ENCODE measurements at places on chromosomes 7 and 10.

- DNase-seq = no peak
Measured at GRCh38 chr10:71343392-71343773, 24.3 kb downstream of the SLC29A3 start.

- no peak for DNase-seq
Measured at GRCh38 chr7:151435971-151436370, 4.0 kb downstream of the CRYGN start.

- no peak for DNase-seq
Measured at GRCh38 chr7:139991269-139991666, 71.5 kb downstream of the PARP12 start.

DNA sequence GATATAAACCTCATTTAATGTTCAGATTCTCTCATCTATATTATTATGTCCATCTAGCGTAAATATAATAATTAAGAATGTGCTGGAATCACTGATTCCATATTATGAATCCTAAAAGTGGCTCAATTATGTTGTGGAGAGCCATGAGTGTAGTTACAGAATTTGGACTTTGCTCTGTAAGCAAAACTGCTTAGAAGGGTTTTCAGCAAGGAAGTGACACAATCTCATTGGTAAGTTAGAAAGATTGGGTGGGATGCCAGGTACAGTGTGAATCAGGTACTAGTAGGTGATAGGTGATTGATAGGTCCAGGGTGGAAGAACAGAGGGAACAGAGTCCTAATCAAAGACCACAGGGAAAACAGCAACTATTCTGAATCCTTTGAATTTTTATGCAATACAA lies 74.9 kb upstream of the ABLIM1 start:
- DNase-seq = no peak

GRCh38 chr10:130244031-130244927 lies 108.1 kb downstream of the GLRX3 start:
- DNase-seq = no peak

- DNase-seq = no peak
Measured at GRCh38 chr10:124356701-124357560, 61.8 kb downstream of the OAT start.

- DNase-seq = no peak
Measured at GRCh38 chr7:33921216-33921938, 16.0 kb downstream of the BMPER start.

DNA sequence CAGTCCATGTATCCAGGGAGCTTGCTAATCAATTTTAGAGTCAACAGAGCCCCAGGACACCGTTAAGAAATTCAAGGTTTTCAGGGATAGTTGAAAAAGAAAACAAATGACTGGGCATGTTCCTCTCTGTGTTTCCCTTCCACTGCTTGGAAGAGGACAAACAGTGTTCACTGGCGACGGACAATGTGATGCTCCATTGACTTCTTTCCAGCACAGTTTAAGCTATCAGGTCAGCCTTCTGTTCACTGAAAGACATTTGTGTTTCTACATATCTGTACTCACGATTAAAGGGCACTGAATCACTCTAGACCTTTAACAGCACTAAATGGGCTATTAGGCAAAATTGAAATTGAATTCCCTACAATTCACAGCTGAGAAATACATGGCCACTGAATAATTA lies 123.6 kb downstream of the RNLS start:
- DNase-seq = no peak

- no peak for DNase-seq
Measured at GRCh38 chr7:143443153-143443552, at the start of gene TAS2R60. TAS2R60 (plus strand) TSS chr7:143443453; CDS start chr7:143443453, 0 bp downstream.

- no peak for DNase-seq
Measured at GRCh38 chr10:112957640-112958092, 7.6 kb downstream of the TCF7L2 start.

- no peak for DNase-seq
Measured at GRCh38 chr7:158574308-158575036, 13.2 kb downstream of the PTPRN2 start.

DNA sequence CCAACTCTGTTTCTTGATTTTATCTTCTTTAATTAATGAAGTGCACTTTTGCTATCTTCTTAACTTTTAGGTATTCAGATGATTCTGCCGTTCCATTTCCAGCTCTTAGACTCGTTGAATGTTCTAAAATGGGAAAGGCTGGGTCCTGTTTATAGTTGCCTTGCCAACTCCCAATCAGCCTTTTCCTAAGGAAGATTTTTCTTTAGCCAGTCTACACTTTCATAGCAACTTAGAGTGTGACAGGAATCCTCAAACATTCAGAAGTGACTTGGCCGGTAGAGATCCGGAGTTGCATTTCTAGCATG lies 23.0 kb upstream of the TRIL start:
- DNase-seq = no peak

GRCh38 chr7:7859411-7859810 lies 109.2 kb upstream of the GLCCI1 start:
- no peak for DNase-seq

Measured in hematopoietic multipotent progenitor cell treated with erythropoietin and hydrocortisone succinate and interleukin-3 and kit ligand, for 15 days (in vitro differentiated cells).